ENCODE measurements at places on chromosomes 16 and 17.

DNA sequence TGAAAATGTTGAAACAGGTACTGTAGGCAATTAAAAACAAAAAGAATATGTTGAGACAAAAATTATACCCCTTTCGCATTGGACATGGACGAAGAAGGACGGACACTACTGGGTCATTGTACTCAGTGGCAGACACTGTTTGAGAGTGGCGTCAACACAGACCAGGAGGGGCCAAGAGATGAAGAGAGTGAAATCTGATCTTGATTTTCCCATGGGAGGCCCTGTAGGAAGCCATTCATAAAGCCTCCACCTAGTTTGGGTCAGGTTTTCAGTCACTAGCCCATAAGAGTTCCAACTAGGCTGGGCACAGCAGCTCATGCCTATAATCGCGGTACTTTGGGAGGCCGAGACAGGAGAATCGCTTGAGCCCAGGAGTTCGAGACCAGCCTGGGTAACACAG lies 23.6 kb upstream of the SMURF2 start:
- DNase-seq = no peak

GRCh38 chr17:63538693-63539595 lies 11.3 kb upstream of the DCAF7 start:
- no peak for DNase-seq

DNA sequence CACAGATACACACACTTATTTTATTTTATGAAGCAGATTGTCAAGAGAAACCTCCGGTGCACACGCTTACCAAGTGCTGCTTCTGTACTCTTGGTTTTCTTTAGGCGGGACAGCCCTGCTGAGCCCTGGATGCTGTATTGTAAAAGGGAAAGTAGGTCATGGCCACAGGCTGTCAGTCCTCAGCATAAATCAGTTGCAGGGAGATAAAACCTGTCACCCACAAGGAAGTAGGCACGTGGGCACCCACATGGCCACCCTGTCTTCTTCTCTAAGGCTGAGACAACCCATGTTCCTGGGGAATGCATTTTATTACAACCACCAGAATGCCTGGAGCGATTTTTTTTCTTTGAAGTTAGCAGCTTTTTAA lies 59.3 kb downstream of the ASIC2 start:
- DNase-seq = no peak

GRCh38 chr17:82461827-82462524 lies 3.4 kb downstream of the NARF start:
- no peak for DNase-seq

- DNase-seq = no peak
Observed at GRCh38 chr16:84379709-84380362, 11.5 kb downstream of the ATP2C2 start.

GRCh38 chr17:27976331-27976730 lies 66.1 kb upstream of the NLK start:
- no peak for DNase-seq

DNA sequence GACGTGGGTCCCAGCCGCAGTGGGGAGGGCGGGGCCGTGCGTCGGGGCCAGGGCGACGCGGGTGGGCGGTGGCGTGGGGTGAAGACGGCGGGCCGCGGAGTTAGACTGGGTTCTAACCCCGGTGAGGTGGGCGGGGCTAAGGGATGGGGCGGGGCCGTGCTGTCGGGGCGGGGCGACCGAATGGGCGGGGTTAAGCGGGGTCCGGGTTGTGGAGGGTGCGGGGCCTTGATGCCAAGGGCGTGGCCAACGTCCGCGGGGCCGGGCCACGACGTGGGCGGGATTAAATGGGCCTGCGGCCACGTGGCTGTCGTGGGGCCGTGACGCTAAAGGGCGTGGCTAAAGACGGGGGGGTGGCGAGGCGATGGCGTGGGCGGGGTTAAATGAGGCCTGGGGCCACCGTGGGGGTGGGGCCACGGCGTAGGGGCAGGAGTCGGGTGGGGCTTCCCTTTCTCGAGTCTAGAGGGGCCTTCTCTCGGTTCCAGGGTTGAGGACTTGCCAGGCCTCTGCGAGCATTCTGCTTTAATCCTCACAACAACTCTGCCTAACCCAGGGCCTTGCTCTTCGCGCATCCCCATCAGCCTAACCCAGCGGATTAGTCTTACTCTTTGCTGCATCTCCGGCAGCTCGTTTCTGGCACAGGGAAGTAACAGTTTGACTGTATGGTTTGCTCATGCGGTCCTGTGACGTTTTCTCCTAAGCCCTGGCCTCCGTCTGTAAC lies 739 bp downstream of the TCF25 start:
- DNase-seq = peak; percentile 91

- DNase-seq = no peak
Observed at GRCh38 chr16:49499414-49499785, 125.8 kb downstream of the C16orf78 start.

- no peak for DNase-seq
Observed at GRCh38 chr17:44005527-44006271, 1.3 kb downstream of the NAGS start.

DNA sequence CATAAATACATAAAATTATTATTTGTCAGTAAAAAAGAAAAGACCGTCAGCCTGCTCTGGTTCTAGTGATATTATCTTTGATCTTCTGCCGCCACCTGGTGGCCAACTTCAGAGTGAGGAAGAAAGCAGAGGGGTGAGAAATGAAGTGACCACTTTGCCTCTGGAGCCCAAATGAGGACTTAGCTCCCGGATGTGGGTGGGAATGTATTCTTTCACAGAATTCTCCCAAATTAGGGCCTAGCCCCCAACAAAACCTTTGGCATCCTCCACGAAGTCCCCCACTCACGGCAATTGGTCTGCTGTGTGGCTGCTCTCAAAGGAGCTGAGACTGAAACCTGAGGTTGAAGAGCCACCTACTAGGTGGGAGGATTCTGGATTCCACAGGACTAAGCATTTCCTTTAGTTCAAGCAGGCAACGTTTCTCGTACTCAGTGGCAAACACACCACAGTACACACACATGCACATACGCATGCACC lies 4.9 kb upstream of the ZNF267 start:
- peak; percentile 65 for DNase-seq

DNA sequence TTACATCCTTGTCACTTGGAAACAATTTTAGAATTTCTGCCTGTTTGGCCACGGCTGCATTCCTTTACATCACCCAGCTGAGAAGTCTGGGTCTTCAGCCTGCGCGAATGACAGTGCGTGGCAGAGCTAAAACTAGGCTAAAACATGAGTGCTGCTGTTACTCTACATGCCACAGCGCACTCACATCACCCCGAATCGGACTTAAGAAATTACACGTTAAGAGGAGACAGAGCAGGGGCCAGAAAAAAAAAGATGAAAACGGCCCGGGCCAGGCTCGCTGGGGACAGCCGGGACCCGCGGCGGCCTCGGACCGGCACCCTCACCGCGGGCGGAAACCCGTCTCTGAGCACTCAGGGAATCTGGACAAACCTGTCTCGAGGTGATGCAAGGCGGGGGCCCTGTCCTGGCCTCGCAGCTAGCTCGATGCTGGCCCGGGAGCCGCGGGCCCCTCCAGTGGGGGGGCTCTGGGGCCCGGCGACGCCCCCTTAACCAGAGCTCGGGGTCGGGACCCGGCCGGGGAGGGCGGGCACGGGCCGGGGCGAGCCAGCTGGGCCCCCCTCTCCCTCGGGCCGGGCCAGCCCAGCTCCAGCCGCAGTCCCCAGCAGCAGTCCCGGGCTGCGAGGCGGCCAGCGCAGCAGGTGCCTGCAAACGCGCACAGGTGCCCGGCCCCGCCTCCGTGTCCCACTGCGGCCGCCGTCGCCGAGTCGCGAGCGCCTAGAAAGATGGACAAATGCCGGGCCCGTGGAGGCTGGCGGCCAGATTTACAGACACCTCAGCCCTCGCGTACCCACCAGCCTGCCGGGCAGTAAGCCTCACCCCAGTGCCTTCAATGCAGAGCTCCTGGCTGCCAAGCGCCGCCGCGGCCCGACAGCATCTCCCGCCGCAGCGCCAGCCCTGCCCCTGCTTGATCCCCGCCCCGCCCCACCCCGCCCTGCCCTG lies at the start of gene AKTIP:
TSS of gene AKTIP (minus strand) at position 879 of the 939 bp plus-strand sequence. CDS start 2,950 bp downstream, outside the sequence.
- peak; percentile 60 for DNase-seq

DNA sequence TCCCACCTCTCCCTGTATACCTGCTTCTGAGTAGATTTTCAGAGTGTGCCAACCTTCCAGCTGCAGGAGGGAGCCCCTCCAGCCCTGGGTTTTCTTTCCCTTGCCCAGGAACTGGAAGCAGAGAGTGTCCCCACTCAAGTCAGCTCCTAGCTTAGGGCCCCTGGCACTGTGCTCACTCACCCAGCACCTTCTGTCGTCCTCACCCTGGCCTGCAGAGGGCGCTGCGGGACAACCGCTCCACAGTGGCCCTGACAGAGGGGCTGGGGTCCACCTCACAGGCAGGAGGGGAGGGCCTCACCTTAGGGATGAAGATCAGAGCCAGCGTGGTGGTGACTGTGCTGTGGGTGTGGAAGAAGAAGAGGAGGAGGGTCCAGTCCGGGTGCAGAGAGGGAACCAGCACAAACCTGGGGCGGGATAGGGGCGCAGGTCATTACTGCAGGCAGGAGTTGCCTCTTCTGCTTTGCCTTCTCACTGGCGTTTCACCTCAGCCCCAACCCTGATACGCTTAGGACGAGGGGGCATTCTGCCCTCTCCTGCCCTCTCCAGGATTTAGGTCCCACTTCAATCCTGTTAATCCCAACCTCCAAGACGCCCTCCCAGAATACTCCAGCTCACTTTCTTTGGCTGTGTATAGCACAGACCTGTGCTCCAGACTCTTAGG lies 10.0 kb downstream of the GPR179 start:
- DNase-seq = no peak

GRCh38 chr16:28597692-28598261 lies 927 bp upstream of the SULT1A2 start:
- DNase-seq = no peak

GRCh38 chr16:26976873-26977272 lies 89.9 kb upstream of the C16orf82 start:
- no peak for DNase-seq

DNA sequence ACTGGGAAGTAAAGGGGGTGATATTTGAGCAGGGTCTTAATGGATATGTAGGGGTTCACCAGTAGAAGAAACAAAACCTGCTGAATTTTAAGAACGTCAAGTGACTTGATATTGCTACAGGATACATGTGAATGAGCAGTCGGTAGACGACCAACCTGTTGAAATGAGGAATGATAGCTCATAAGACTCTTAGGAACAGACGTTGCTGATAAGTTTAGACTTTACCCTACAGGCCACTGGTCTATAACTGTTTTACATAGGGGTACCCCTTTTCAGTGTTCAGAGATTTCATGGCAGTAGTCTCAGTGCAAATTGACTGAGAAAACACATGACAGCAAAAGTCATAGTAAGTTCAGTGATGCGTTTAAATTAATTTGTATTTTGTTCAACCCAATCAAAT lies 45.9 kb downstream of the TMEM114 start:
- DNase-seq = no peak

DNA sequence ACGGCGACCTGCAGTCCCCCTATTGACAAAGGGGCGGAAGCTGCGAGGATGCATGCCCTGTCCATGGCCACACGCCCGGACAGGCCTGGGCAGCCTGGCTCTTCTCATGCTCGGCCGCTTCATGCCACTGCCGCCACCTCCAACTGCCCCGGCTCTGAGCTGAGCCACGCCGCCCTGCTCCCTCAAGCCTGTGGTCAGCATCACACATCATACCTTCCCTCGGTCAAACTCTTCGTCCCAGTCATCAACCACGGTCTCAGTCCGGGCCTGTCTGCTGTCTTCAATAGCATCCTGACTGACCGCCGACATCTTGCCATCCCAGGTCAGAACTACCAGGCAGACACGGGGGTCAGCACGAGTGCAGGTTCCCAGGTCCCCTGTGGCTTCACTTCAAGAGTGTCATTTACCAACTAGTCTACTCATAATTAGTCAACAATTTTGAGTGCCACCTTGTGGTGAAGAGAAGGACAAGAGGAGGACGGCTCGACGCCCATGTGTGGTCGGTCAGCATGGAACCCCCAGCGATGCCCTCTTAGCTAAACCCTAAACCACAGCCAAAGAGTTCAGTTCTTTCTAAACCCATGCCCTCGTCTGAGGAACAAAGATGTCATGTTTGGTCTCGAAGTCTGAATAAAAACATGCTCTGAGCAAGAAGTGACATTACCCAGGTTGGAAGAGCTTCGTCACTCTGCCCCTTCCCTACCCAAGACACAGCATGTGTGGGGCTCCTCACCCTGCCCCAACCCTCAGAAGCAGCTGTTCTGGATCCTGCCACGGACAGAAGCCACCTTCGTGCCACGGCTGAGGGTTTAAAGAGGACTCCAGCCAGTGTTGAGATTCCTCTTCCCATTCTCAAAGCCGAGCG lies 16.9 kb upstream of the CYTH1 start:
- DNase-seq = no peak

- DNase-seq = no peak
Observed at GRCh38 chr17:77231076-77231871, 90.5 kb downstream of the SEC14L1 start.

- no peak for DNase-seq
Observed at GRCh38 chr17:17042851-17043460, 699 bp downstream of the MPRIP start.

DNA sequence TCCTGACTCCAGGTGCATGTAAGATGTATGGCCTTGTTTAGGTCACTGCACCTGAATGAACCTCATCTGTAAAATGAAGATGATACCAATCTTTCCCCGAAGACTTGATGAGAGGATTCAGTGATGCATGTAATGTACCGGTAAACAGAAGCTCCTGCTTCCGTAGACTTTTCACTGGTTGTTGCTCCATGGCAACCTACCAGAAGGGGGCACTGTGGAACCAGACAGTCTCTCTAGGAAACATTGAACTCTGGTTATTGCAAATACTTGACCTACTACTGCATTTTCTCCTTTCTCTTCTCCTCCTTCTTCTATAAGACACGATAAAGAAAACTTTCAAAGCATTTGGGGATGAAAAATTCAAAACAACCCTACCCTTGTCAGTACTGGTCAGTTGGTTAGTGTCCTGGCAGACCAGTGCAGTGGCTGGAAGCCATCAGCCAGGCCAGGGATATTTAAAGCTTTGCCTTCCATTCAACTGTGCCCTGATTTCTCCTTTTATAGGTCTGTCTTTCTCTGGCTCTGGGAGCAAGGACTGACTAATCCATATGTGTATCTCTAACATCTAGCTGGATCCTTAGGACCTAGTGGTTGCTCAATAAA lies 667.4 kb upstream of the SALL1 start:
- peak; percentile 9 for DNase-seq

- DNase-seq = no peak
Observed at GRCh38 chr17:78805301-78805700, 23.2 kb upstream of the CYTH1 start.

- no peak for DNase-seq
Observed at GRCh38 chr16:83113317-83113716, 486.5 kb downstream of the CDH13 start.

GRCh38 chr17:46001390-46002310 lies 2.6 kb downstream of the STH start:
- no peak for DNase-seq

GRCh38 chr16:87860553-87861299 lies 8.6 kb downstream of the SLC7A5 start:
- no peak for DNase-seq

DNA sequence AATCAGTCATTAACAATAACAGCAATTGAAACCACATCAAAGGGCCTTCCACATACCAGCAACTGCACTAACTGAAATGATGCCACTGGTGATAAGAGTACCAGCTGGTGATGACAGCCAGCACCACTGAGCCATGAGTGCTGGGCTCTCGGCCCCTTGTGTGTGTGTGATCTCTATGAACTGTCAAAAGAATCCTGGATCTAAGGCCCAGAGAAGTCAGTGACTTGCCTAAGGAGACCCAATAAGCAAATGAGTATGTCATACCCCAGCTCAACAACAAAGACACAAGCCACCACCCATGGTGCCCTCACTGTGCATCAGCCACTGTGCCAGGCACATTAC lies 220.9 kb downstream of the ZNF423 start:
- DNase-seq = no peak

Data from LoVo (cell line).